T-helper 9 cell (primary cell): ENCODE measurements at places on chromosomes 3 and 15.

GRCh38 chr3:53225651-53226050 is 30.2 kb downstream of the TKT start:
- DNase-seq, result no peak

- DNase-seq, result no peak
Observed at GRCh38 chr3:37441689-37442088, 267.3 kb upstream of the LRRFIP2 start.

- no peak for DNase-seq
Observed at GRCh38 chr3:22372292-22373062, 621.5 kb upstream of the ZNF385D start.

DNA sequence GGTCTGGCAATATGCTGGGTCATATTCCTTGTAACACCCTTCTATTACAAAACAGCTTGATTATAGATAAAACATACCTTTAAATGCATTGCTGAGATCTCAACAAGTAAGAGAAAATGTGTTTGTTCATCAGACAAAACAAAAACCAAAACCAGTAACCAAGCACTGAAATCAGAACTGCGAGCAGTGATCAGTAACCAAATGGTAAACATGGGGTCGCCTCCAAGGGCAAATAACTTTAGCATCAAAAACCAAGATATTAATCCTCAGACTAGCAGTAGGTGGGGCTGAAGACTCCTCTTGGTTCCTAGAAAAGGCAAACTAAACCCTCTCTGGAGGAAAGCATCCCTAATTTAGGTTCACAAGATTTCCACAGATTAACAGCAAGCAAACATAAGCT is 6.6 kb upstream of the HESX1 start:
- DNase-seq, result no peak

GRCh38 chr15:71386448-71387236 is 271.4 kb downstream of the THSD4 start:
- DNase-seq, result no peak

DNA sequence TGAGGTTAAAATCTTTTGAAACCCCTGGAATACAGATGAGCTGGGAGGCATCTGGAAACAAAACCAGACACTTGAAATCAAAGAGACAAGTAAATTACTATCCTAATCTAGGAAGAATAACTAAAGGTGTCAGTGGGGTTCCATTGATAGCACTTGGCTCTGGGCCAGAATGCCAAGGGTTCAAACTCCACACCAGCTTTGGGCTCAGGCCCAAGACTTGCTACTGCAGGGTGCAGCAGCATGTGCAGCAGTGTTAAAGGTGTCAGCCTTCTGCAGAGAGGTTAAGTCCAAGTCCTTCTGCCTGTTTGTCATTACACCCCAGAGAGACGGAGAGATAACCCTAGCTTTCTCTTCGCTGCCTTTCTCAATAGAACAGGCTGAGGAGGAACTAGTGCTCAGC is 273.9 kb downstream of the TIGIT start:
- no peak for DNase-seq

DNA sequence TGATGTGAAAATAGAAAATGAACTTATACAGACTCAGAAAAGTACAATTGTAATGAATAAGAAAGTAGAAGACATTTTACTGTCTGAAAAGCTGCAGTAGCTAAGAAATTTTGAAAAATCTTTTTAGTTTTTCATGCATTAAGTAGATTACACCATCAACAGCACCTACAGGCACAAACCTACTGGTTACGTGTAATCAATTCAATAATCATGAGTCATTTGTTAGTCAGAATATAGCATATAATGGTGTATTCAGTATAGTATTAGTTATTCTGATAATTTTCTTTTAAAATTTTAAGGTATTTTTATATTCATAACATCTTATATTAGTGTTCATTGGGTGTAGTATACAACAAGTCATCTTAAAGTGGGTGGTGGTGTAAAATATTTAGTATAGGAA is 550.5 kb upstream of the GBE1 start:
- DNase-seq, result no peak

GRCh38 chr3:106120356-106120755 is 251.5 kb upstream of the CBLB start:
- no peak for DNase-seq
